Stimulated activated CD4-positive, alpha-beta T cell treated with anti-CD3 and anti-CD28 coated beads, Interleukin-15, amount 100 ng/mL, for 1 hour (primary cell): ENCODE measurements at places on chromosomes 2 and 18.

- DNase-seq: no peak
These were observed 312.4 kb upstream of the SYT4 start for GRCh38 chr18:43589611-43590151.

DNA sequence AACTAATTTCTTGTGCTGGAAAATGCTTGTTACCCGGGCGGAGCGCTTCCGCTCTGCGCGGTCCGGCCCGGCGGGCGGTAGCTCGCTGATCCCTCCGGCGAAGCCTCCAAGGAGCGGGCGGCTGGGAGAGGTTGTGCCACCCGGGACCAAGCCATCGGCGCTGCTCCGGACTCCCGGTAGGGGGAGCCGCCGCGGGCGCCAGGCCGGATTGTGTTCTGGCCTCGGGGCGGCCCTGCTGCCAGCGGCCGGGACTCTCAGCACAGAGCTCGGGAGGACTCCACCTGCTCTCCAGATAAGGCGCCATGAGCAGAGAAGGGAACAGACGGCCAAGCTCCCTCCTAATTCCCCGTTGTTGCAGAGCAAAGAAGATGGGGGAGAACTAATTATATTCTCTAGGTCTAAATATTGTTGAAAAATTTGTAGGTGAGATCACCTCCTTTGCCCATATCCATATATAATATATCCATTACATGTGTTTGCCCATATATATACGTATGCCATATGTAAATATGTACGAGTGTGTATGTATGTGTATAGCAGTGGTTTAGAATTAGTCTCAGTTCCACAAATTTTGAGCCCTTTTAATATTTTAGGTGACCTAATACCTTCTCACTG lies 13.8 kb upstream of the SATB2 start:
- no peak for DNase-seq

- no peak for DNase-seq
These were observed 90.5 kb upstream of the MSH2 start for GRCh38 chr2:47312491-47312850.

DNA sequence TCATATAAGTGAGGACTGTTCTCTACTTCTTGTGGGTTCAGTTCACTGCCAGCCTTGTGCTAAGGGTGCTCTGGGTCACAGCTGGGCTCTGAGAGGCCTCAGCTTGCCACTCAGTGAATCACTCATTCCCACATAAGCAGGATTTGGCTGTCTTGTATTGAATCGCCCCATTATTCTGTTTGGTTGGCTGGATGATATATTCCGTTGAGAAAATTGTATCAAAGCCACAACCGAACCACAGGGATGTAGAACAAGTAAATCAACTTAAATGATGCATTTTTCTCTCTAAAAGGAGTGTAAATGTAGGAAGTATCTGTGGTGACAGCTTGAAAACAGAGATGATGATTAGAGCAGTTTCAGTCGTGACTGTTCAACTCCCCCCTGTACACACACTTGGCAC lies 39.6 kb downstream of the TTC39C start:
- DNase-seq: no peak

GRCh38 chr2:229160984-229161383 lies 110.1 kb downstream of the PID1 start:
- no peak for DNase-seq

DNA sequence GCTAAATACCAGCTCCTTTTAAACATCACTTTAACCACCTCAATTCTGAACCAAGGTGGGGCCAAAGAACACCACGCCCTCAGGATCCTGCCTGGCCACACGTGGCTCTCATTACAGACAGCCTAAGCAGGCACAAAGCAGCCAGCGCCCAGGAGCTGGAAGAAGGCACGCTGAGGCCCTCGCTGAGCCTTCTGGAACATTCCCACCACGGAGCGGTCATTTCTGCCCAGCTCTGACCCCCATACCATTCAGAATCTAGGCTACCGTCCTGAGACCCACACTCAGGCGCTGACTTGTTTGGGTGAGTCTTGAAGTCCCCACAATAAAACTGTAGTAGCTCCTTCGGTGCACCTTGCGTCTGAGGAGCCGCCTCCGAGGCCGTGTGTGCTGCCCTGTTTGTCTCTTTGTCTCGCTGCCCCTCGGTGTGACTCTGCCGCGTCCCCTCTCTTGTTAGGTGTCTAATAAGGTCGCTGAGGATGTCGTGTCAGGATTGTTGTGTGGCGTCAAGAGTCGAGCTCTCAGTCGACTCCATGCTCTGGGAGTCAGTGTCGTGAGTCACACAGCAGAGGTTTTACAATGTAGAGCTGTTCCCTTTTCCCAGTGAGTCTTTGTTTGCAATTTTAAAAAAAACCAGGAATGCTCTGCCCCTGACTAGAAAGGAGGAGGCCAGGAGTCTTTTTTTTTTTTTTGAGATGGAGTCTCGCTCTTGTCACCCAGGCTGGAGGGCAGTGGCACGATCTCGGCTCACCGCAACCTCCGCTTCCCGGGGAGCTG lies 242.4 kb downstream of the KLHL29 start:
- DNase-seq: no peak

DNA sequence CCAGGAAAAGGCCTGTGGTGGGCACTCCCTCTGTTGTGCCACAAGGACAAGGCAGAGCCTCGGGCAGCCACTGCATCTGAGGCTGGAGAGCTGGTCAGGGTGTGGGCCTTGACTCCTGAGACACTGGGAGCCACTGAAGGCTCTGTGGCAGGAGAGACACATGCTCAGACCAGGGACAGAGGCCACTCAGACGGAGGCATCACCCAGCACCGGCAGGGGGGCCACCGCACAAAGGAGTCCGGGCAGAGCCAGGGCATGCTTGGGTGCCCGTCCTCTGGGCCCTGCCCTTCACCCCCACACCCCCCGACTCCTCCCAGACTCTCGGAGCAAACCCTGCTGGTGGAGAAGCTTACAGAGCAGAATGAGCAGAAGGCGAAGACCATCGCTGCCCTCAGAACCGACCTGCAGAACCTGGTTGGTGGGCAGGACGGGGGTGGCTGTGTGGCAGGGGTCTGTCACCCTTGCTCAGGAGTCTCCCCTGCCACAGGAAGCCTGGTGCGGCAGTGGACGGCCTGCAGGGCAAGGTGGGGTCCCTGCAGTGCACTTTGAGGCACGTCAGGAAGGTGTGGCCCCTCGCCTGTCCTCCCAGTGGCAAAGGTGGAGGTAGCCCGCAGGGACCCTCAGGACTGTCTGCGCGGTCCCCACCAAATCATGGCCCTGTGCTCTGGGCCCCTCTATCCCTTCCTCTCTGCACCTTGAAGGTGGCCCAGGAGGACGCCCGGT lies 26.0 kb downstream of the CROCC2 start:
- no peak for DNase-seq

- DNase-seq: no peak
These were observed 494.9 kb downstream of the NYAP2 start for GRCh38 chr2:225894236-225894980.

- DNase-seq: no peak
These were observed 708 bp upstream of the RIF1 start for GRCh38 chr2:151408788-151409600.

- no peak for DNase-seq
These were observed 210.6 kb downstream of the IKZF2 start for GRCh38 chr2:212940816-212941215.

- DNase-seq: no peak
These were observed 7.1 kb downstream of the NEUROD1 start for GRCh38 chr2:181673173-181673572.

DNA sequence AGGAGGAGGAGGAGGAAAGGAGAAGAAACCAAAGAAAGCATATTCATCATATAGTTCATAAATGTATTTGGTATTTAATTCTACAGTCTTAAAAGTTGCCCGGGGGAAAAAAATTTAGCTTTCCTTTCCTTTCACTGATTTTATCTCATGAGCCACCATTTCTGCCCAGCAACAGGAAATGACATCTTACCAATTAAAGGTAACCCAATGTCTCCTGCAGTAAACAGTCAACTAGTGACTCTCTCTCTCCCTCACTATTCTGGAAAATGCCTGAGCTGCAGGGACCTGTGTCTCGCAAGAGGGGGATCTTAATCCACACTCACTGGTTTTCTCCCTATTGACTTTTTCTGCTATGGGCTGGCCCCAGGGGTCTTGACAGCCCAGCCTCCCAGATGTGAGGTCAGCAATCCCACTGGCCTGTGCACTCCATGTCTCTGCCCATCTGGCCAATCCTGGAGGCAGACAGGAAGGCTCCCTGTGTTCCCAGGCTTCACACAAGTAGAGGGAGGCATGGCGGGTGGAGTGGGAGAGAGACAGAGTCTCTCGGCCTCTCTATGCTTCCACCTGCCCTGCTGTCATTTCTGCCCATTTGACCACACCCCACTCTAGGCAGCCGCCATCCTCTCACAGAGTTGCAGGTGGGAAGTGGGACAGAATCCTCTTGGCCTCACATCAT lies 85.4 kb upstream of the CABLES1 start:
- DNase-seq: no peak

- no peak for DNase-seq
These were observed 119.8 kb downstream of the MAPK4 start for GRCh38 chr18:50679656-50680055.
